ENCODE measurements at places on chromosomes 16 and 17.

DNA sequence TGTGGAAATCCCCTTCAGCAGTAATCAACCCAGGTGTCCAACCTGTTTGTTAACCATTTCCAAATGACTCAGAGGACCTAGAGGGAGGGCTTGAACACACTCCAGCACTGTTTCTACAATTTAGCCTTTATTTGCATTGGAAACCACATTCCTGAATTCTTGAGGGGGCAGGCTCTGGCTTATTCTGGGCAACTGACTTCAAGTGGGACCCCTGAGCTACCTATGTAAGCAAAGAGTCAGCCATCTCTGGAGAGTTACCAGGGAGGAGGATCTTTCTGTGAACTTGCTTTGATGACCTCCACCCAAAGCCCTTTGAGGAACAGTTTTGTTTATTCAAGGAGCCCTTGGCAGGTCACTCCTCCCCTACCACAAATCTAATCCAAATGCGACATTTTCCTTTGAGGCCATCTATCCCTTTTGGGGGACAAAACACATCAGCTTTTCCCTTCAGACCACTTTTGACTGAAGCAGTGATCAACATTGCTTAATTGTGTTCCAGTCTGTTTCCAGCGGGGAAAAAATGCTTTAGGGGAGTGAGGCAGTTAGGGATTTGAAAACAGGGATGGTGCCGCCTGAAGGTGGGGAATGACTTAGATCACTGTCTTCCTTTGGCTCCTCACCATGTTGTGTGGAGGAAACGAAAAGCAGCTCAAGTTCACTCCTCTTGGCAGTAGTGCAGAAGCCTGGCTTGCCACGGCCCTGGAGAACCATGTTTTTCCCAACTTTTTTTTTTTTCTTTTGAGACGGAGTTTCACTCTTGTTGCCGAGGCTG is 46.2 kb downstream of the TUBD1 start:
- no peak for DNase-seq

GRCh38 chr16:55876854-55877253 is 1.7 kb upstream of the CES5A start:
- no peak for DNase-seq

DNA sequence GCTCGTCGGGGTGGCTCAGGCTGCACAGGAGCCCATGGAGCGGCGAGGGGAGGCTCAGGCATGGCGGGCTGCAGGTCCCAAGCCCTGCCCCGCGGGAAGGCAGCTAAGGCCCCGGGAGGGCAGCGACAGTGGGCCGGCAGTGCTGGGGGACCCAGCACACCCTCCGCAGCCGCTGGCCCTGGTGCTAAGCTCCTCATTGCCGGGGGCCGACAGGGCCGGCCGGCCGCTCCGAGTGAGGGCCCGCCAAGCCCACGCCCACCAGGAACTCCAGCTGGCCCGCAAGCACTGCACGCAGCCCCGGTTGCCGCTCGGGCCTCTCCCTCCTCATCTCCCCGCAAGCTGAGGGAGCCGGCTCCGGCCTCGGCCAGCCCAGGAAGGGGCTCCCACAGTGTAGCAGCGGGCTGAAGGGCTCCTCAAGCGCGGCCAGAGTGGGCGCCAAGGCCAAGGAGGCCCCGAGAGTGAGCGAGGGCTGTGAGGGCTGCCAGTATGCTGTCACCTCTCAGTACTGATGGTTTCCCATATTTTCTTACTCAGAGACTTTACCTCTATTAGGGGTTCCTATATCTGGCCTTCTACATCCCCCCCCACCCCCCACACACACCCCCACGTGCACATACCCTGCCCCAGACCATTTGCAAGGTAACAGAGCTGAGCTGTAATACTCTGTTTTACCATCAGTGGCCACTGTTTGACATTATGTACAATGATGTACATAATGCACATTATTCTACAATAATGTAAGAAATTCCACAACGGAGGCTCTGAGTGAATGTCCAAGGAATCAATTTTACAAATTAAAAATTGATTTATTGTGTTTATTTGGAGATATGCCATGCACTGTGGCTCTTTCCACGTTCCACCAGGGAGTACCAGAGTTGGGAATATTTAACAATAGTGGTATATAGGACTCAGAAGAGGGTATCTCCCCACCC is 3.7 kb upstream of the VAT1L start:
- no peak for DNase-seq

DNA sequence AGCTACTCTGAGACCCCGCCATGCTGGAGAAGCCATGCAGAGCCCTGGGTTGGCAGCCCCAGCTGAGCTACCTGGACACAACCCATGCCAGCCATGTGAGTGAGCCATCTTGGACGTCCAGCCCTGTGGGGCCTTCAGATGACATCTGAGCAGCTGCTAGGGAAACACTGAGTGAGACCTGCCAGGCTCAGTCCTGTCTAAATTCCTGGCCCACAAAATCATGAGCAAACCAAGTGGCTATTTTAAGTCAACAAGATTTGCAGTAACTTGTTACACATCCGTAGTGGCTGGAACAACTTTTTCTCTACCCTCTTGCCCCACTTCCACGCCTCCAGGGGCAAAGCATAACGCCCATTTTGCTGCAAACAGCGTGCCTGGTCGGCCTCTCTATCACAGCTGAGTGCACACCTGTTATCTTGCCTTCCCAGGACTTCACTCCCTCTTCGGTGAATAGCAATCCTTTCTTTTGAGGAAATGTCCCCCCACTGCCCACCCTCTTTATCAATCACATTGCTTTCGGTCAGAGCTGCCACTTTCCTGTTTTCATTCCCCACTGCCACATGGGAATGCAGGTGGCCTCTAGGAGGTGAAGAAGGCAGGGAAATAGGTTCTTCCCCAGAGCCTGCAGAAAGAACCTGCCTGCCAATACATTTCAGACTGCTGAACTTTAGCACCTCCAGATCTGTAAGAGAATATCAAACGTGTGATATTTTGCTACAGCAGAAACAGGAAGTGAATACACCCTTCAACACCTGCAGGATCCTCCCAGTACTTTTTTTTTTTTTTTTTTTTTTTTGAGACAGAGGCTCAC is 7.4 kb upstream of the SCIMP start:
- DNase-seq, result peak; percentile 9

DNA sequence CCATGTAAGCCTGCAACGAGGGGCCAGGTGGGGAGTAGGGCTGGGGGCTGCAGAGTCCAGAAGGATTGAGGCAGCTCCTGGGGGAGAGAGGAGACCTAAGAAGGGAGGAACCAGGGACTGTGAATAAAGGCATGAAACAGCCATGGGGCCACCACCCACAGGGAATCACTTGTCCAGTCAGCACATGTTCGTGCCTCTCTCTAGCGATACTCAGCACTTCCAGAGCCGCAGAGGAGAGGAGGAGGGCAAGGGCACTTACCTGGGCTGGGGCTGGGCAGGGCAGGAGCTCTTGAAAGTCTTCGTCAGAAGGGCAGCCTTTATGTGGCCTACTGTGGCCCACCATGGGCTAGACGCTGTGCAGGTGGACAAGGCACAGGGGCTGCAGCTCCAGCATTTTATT is 24.2 kb downstream of the CACNA1G start:
- DNase-seq, result no peak

DNA sequence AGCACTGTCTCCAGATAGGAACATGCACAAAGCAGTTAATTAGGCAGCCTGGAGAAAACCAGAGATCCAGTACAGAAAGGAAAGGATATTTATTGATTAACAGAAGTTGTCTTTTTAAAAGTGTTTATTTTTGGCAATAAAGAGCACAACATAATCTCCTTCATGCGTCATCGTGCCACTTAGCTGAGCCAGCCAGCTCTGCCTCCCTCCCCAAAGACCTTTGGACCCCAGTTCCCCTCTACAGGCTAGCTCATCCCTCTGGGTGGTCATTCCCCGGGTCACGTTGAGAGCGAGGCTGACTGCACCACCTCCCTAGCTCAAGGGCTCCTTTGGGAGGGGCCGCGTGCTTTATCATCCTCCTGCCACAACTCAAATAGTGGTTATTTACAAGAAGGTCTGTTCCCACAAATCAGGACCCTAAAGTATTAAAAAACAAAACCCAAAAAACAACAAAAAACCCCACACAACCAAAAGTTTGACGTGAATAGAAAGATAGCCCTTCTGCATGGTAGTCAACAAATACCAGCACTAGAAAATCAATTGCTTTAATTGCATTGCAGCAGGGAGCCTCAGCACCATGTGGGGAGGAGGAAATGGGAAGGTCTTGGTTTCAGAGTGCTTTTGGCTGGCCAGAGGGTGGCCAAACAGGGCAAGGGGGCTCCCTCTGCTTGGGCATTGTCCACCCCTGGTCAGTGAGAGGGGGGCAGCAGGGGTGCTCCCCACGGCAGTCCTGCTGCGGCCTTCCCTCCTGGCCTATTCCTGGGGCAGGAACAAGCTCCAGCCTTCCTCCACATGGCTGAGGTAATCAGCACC is 9.6 kb downstream of the POLR2C start:
- DNase-seq, result no peak

DNA sequence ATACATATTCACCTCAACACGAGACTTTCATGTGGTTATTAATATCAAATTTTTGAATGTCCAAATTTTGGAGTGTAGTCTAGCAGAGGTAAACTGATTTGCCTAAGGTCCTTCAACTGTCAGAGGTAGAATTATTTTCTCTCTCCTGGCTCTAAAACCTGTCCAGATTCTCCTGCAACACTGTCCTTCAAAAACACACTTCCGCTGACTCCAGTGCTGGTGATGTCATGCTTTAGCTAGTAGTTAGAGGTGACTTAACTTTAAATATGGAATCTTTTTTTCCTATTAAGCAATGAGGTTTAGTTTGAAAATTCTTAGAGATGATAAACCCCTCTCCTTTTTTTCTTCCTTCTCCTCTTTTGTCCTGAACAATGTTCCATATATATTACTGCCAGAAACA is 10.8 kb upstream of the CBLN1 start:
- DNase-seq, result no peak

- DNase-seq, result no peak
These were observed at the start of gene FDXR for GRCh38 chr17:74872313-74873036. FDXR (minus strand) TSS chr17:74872994; CDS start chr17:74872944, 50 bp downstream.

DNA sequence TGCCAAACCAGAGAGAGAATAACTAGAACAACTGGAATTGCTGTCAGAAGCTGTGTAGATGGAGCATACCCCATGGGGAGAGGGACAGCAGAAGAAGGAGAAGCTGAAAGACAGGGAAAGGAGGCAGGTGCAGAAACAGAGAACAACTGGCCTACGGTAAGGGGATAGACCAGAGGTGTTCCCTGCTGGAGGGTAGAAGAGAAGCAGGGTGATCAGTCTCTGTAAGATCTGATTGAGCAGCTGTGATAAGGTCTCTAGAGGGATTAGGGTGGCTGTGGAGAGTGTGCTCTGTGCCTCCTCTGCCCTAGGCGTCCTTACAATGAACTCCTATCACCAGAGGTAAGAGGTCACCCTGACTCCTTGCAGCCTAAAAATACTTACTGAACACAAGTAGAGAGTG is 30.4 kb upstream of the HS3ST3B1 start:
- DNase-seq, result no peak
